Choroid plexus epithelial cell (primary cell): ENCODE measurements at places on chromosomes 2 and 18.
A peak's percentile ranks its signal among the peaks of the same experiment; 100 is the strongest.

DNA sequence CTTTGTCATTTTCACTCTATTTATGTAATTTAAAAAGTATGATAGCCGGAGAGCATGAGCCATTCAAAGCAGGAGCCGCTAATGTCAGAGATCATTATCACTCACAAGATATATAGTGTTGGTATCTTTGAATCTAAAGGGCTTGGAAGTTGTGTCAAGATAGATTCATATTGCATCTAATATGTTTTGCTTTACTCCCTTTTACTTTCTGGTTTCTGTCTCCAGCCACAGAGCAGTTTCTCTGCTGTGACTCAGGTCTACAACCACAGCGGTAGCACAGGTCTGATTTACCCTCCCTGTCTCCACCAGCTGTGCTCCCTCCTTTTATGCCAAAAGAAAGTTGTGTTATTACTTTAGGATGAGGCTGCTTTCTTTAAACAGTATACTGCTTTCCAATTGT lies 424.0 kb downstream of the ARHGAP15 start:
- DNase-seq = no peak

- DNase-seq = peak; percentile 93
These were observed 15.1 kb downstream of the ACTG2 start for GRCh38 chr2:73907840-73908452.

DNA sequence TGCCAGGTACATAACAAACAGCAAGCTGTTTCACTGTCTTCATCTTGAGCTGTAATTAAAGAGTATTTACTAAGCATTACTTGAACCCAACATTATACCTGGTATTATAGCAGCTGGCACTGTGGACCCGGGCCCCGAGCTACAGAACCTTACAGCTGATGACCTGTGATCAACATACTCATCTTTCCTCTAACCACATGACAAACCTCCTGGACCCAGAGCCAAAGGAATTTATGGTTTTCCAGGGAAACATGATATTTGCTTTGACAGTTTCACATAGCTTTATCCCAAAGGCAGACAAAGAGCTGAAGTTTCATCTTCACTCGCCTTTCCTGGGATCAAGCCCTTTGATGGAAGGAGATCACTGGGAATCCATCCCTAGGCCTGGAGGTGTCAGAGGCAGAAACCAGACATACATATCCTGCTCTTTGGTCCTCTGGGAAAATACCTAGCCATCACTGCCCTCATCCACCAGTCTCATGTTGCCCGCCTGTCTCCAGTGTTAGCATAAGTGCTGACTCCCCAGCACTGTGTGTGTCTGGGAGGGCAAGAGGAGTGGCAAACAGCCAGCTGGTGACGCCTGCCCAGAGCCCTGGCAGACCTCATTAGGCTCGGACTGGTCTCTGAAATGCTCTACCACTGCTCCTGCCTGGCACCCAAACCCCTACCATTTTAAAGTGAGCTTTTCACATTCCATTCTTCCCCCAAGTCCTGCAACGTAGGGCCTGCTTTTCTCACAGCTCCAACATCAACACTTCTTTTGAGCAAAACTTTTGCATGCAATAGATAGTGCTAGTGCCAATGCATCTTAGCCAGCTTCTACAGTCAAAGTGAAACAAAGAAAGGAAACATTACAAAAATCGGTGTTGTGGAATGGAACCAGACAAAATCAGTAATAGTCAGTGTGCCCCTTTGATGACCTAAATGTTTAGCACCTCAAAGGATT lies 138.8 kb upstream of the CTAGE1 start:
- DNase-seq = no peak

- no peak for DNase-seq
These were observed 110.3 kb downstream of the FAM210A start for GRCh38 chr18:13616041-13616440.

- DNase-seq = no peak
These were observed 85.3 kb upstream of the GALNT5 start for GRCh38 chr2:157172239-157172638.

- DNase-seq = no peak
These were observed 19.9 kb downstream of the FMNL2 start for GRCh38 chr2:152354909-152355308.

- no peak for DNase-seq
These were observed 633 bp downstream of the NABP1 start for GRCh38 chr2:191678437-191679100.

DNA sequence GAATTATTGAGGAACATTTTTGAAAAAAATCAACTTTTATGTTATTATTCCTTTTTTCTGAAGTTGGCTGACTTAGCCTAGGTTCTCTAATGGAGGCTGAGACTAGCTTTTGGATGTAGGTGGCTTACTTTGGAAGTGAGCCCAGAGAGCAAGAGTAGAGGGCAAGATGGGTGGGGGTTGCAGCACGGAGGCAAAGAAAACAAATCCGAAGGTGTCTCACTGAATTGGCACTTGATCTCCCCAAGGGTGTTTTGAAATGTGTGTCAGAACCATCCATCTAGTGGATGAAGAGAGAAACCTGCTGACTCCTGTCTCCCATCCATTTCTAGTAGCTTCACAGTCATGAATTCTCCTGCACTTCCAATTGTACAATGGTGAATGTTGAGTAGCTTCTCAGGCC lies 390.7 kb downstream of the TMEM182 start:
- DNase-seq = no peak
